ENCODE measurements at places on chromosomes 7 and 10.

- DNase-seq = no peak
Observed at GRCh38 chr7:30805931-30806330, 34.7 kb downstream of the MINDY4 start.

GRCh38 chr7:96305915-96306314, 16.0 kb downstream of the SLC25A13 start:
- DNase-seq = no peak

- no peak for DNase-seq
Observed at GRCh38 chr7:8213381-8213780, 48.6 kb downstream of the ICA1 start.

- peak; percentile 49 for DNase-seq
Observed at GRCh38 chr10:24952707-24953645, 570 bp upstream of the PRTFDC1 start.

DNA sequence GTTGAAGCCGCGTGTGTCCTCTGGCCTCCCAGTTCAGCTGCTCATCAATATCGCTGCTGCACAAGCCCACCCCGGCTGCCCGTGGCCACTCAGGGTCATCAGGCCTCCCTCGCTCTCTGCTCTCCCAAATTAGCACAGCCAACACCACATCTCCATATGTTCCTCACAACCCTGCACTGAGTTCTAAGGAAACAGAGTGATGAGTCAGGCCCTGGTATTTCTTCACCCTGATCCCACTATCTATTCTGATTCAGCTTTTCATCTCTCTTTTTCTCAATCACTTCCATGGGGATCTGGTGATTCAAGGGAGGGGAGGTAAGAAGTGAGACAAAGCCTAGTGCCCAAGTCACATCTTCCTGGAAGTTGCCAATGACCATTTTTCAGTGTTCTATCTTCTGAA, 23.8 kb downstream of the CYTH3 start:
- DNase-seq = no peak

DNA sequence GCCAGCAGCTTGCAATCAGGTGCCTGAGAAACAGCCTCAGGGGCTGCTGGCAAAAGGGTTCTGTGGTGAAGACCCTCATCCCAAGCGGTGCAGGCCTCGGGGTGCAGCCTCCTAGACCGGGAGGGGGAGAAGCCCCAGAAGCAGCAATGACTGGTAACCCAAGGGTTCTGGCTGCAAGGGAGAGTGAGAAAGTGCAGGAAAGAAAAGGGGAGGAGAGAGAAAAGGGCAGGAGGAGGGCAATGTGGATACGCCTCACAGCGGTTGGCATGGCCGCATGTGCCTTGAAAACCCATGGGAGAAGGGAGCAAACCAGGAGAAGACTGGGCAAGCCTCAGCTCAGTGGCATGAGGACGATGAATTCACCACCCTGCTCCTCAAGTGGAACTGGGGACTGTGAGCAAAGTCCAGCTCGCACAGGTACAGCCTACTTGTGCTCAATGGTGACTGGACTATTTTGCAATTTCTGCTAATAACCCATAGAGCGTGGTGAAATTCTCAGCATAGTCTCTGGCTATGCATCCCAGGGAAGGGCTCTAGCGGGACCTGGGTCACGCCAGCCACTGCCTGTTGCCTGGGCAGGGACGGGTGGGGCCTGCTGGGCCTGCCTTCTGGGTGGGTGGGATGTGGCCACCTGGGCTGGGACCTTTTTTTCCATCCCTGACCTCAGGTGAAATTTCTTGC, 6.2 kb downstream of the CLRN3 start:
- no peak for DNase-seq

GRCh38 chr7:90739716-90740115, 143.6 kb downstream of the CDK14 start:
- DNase-seq = no peak

DNA sequence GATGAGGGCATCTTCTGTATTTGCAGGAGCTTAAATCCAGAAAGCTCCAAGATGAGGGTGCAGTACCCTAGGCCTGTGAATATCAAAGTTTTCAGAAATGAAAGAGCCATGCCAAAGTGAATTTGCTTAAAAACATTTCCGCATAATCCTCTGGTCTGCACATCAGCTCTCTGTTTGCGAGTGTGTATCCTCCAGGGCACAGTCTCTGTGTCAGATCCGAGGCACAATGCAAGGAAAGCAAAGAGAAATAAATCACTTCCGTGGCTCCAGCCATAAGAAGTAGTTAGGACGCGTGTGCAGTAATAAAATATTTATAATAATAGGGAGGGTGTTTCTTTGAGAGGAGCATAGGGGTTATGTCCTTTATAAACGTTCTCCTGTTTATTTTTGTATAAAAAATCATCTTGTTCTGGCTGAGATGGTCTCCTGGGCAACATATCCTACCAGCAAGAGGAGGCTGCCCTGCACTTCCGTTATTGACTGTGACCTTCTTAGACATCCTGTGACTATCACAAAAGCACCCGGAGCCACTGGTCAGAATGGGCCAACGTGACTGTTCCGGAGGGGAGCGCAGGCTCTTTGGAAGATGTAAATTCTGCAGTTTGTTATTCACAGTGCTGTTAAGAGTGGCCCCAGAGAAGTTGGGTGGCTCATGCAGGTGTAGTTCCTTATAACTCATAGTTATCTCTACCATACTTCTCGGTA, 667.6 kb upstream of the FOXK1 start:
- DNase-seq = no peak

DNA sequence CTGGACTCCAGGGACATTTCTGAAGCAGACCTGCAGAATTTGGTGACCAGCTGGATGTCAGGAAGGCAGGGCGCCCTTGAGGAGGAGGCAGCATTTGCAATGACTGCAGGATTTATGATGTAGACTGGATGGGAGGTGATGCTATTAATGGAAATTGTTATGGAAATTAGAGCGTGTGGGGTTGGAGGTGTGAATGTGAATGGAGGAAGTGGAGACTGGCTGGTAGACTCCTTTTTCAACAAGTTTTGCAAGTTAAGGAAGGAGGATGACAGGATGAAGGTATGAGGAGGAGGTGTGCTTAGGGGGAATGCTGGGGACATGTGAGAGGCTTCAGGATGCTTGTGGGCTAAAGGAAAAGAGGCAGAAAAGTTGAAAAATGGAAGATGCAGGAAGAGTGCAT, 137.0 kb downstream of the TMEM178B start:
- no peak for DNase-seq

- no peak for DNase-seq
Observed at GRCh38 chr10:112535531-112535951, 88.5 kb downstream of the VTI1A start.

DNA sequence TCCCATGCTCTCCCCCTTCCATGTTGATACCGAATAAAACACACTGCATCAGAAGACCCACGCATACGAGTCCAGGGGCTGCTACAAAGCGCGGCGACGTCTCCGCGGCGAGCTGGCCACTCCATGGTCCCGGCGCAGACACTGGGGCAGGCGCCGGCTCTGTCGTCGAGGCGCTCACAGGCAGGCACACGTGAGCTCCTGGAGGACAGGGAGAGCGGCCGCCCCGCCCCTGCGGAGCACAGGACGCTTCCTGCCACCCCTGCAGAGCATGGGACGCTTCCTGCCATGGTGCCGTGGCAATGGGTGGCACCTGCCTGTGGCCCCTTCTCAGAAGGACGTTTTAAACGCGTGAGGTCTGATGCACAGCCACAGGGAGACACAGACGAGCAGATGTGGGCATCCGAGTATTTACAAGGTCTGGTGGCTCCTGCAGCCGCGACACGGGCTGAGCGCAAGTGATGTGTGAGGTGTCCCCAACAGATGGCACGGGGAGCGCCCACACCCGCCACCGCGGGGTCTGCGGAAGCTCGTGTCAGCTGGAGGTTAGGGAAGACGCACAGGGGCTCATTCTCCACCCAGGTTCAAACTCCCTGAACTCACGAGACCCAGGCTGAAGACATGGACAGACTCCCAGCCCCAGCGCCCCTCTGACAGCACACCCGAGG, 21.4 kb upstream of the GPR146 start:
- DNase-seq = no peak

- DNase-seq = no peak
Observed at GRCh38 chr7:155464948-155465739, 7.2 kb downstream of the EN2 start.

- DNase-seq = no peak
Observed at GRCh38 chr10:18501198-18501597, 150.2 kb downstream of the NSUN6 start.

DNA sequence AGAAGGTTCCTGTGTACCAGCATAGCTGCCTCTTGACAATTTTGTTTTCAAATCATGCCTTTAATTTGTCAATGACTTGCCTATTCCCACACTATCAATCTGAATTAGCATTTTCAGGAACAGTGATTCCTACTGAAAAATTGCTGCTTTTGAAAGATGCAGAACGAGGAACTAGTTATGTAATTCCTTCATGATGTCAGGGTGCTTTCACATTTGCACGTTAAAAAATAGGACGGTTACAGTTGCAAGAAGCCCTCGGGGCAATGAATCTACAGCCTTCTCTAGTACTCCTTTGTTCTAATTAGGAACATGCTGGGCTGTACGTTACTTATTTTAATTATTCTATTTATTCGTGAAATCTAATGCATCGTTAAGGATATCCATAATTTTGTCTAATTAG, 253.9 kb downstream of the OTUD1 start:
- no peak for DNase-seq

- no peak for DNase-seq
Observed at GRCh38 chr7:157771-158625, 34.4 kb upstream of the FAM20C start.

GRCh38 chr10:74898201-74898976, 72.0 kb downstream of the KAT6B start:
- DNase-seq = no peak

- no peak for DNase-seq
Observed at GRCh38 chr10:819816-820215, 111.7 kb downstream of the LARP4B start.

- no peak for DNase-seq
Observed at GRCh38 chr7:53209129-53209528, 173.7 kb downstream of the POM121L12 start.

- no peak for DNase-seq
Observed at GRCh38 chr7:44144426-44144967, 3.4 kb upstream of the MYL7 start.

GRCh38 chr10:74738985-74739567, 87.3 kb upstream of the KAT6B start:
- no peak for DNase-seq

- no peak for DNase-seq
Observed at GRCh38 chr7:94433224-94433623, 38.5 kb downstream of the COL1A2 start.

- no peak for DNase-seq
Observed at GRCh38 chr7:47435889-47436312, 146.0 kb downstream of the TNS3 start.

- no peak for DNase-seq
Observed at GRCh38 chr10:68043030-68043429, 32.1 kb downstream of the HERC4 start.

GRCh38 chr10:24344279-24344678, 135.3 kb downstream of the KIAA1217 start:
- no peak for DNase-seq

DNA sequence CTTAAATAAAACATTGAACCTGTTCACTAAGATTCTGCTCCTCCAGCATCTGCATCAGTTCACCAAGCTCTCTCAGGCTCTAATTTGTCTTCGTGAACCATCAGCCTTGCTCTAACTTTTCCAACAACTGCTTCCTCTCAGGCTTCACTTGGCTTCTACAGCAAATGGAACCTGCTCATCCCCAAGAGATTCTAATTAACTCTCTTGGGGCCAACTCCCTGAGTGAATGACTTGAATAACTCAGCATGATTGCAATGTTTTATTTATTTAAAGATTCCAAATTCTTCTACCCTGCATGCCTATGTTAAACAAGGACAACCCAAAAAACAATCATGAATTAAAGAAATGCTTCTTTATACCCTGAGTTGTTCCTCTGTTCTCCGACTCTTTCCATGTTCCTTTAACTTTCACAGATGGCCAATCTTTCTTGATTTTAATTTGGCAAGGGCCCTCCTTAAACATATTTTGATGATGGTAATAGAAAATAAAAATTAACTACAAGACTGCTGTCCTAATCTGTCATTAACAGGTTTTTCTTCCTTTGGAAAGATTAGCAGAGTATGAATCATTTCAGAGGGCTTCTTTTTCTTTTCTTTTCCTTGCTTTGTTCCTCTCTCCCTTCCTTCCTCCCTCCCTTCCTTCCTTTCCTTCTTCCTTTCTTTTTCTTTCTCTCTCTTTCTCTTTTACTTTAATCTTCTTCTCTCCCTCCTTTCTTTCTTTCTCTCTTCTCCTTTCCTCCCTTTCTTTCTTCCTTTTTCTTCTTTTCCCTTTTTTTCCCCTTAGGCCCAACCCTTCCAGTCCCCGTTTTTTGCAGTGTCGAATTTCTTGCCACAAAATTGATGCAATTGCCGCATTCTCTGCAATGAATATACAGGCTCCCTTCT, 195.0 kb upstream of the RHOBTB1 start:
- DNase-seq = no peak

GRCh38 chr10:27446091-27446918, 57.8 kb upstream of the RAB18 start:
- DNase-seq = no peak

GRCh38 chr10:131239926-131240325, 71.6 kb downstream of the TCERG1L start:
- DNase-seq = no peak
